ENCODE measurements at places on chromosomes 3 and 15.

DNA sequence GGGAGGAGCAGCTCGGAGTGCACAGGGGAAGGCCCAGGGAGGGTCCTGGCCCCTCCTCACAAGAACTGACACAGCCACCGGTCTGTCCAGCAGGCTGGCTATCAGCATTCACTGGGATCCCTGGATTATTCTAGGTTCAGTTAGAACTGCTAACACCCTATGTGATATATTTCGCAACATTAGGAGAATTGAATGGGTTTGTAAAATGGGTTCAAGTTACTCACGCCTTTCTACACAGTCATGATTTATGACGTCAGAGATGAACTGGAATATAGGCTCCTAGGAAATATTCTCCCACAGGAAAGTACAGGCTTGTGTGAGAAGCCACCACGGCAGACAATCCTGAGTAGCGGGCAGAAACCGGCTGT lies 969 bp upstream of the BSN start:
- DNase-seq: no peak

DNA sequence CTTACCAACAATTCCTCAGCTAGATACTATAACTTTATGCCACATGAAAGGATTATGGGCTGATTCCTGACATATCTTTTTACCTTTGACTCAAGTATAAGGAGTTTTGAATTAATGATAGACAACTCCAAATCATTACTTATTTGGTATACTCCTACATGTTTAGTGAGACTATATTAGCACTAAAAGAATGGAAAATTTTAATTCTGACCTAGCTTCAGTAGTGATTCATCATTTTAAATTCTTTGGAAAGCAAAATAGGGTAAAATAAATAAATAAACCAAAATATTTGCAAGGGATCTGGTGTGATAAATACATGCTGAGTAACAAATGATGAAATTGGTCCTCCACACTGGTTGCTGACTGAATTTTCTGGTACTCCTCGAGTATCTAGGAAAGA lies 42.3 kb upstream of the VGLL3 start:
- DNase-seq: no peak

- DNase-seq: no peak
Observed at GRCh38 chr15:80461356-80462095, 57.3 kb downstream of the ARNT2 start.

GRCh38 chr15:41961595-41962202 lies 10.7 kb downstream of the EHD4 start:
- no peak for DNase-seq

- no peak for DNase-seq
Observed at GRCh38 chr15:100821327-100821726, 58.3 kb upstream of the ALDH1A3 start.

- no peak for DNase-seq
Observed at GRCh38 chr3:64888165-64888564, 200.4 kb upstream of the ADAMTS9 start.

DNA sequence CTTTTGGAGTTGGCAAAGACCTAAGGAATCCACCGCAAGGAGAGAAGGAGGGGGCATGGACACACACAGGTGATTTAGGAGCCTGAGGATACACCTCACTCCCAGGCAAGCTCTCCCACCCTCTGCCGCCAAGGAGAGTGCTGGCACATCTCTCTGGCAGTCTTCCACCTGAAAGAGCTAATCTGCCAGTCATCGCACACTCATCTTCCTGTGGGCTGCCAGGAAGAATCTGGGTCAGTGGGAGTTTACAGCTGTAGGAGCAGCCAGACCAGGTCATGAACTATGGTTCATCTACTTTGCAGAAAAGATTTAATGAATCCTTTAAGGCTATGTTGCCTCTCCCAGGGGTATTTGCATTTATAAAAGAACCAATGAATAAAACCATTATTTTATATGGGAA lies 170.6 kb upstream of the TSC22D2 start:
- DNase-seq: no peak

- DNase-seq: no peak
Observed at GRCh38 chr3:157175691-157176507, 16.0 kb upstream of the CCNL1 start.

GRCh38 chr3:4776980-4777581 lies 202.2 kb upstream of the BHLHE40 start:
- DNase-seq: no peak

- no peak for DNase-seq
Observed at GRCh38 chr3:16305111-16305541, 40.1 kb downstream of the OXNAD1 start.

- DNase-seq: no peak
Observed at GRCh38 chr3:113070681-113071113, 79.9 kb downstream of the GTPBP8 start.

- no peak for DNase-seq
Observed at GRCh38 chr3:52196977-52197376, 983 bp upstream of the ALAS1 start.

GRCh38 chr15:66621491-66622467 lies 56.0 kb upstream of the LCTL start:
- DNase-seq: no peak

GRCh38 chr3:25818335-25818734 lies 28.4 kb downstream of the OXSM start:
- DNase-seq: no peak

DNA sequence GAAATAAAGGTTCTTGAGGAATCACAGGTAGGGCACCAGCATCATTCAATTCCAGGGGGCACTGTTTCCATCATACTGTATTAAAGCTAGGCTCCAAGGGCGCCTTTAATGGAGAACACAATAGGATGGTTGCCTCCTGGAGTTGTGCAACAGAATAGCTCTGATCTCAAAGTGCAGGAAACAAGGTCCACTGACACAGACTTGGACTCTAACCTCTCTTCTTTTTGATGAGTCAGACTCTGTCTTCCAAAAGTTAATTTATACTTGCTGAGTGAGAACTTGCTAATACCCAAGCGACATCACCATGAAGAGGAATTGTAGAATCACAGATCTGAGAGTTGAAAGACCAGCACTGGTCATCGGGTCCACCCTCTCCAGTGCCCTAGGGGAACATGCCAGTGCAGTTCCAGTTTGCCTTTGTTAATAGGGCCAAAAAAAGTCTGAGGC lies 94.4 kb upstream of the PHLDB2 start:
- no peak for DNase-seq

- no peak for DNase-seq
Observed at GRCh38 chr3:135503065-135503759, 462.3 kb upstream of the PPP2R3A start.

DNA sequence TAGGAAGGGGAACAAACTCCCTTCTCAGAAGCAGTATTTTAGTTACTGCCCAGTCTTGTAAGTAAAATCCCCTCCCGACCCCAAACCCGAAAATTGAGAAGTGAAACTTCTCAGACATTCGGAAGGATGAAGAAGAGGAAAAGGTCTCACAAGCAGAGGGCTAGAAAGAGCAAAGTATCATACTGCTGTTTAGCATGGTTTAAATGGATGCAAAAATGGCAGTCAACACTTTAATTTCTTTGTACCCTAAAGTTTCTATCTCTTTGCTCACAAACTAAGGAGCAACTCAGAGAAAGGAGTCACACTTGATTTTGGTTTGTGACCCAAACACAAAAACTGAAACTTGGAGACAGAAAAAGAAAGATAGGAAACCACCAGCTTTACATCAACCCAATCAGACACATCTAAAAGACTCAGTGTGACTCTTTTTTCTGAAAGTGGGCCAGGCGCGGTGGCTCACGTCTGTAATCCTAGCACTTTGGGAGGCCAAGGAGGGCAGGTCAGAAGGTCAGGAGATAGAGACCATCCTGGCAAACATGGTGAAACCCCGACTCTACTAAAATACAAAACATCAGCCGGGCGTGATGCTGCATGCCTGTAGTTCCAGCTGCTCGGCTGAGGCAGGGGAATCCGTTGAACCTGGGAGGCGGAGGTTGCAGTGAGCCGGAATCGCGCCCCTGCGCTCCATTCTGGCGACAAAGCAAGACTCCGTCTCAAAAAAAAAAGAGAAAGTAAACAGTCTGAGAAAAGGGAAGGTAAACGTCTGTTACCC lies 63.2 kb upstream of the ATP11B start:
- DNase-seq: no peak

GRCh38 chr3:29697989-29698388 lies 417.1 kb downstream of the RBMS3 start:
- DNase-seq: peak; percentile 31

DNA sequence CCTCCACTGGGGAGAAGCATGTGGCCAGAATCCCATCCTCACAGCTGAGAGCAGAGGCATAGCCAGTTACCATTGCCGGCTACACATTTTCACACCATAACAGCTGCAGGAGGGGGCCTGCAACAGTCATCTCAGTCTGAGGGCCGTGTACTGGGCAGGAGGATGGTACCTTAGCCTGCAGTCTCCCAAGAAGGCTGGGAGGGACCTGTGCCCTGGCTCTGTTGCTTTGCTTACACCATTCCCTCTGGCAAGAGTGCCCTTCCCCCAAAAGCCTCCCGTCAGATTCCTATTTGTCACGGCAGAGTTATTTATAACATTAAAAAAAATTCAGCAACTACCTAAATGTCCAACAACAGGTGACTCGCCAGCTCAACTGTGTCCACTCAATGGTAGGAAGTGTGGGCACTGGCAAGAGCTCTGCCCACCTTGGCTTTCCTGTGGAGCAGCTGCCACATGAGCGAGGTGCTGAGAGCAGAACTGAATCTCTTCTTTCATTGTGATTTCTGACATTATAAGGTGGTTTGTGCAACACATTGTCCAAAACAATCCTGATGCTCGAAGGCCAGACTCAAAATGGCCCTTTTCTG lies 4.4 kb downstream of the CAMKV start:
- DNase-seq: no peak

DNA sequence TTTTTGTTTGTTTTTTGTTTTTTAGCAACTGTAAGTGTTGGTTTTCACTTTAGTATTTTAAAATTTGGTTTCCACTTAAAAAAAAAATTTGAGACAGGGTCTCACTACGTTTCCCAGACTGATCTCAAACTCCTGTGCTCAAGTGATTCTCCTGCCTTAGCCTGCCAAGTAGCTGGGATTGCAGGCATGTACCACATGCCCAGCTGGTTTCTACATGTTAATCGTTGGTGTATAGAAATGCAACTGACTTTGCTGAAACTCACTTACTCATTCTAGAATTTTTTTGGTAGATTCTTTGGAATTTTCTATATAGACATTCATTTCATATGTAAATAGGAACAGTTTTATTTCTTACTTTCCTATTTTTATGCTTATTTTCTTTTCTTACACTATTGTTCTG lies 244.7 kb upstream of the MRPL3 start:
- no peak for DNase-seq

DNA sequence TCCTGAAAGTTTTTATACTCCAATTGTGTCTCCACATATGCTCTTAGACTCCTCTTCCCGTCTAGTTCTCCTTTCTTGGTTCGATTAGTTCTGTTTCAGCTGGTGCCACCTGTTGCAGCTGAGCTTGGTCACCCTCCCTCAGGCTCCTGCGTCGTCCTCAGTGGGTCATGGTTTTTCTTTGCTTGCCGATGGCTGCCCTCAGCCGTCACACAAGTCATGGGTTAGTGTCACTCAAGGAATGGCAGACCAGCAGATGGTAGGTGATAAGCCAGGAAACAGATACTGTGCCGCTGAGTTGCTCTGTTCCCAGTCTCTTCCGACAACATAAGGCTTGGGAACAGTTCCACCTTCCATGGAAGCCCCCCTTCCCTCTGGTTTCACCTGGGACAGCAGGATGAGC lies 109.9 kb downstream of the IGF1R start:
- DNase-seq: no peak

GRCh38 chr3:107578523-107578922 lies 55.8 kb downstream of the BBX start:
- no peak for DNase-seq

DNA sequence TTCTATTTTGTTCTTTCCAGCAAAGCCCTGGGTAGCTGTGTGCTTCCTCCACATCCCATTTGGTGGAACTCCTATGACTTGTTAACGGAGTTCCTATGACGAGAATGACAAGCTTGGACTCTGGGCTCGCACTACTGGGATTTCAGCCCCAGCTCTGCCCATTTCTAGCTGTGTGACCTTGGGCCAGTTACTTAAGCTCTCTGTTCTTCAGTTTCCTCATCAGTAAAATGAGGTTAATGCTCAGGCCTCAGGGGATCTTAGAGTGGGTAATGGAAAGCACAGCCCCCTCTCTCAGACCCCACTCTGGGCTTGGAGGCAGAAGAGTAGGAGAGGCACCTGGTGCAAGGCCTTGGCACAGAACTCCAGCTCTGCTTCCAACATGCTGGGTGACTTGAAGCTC lies 123.1 kb downstream of the SMAD6 start:
- DNase-seq: no peak

DNA sequence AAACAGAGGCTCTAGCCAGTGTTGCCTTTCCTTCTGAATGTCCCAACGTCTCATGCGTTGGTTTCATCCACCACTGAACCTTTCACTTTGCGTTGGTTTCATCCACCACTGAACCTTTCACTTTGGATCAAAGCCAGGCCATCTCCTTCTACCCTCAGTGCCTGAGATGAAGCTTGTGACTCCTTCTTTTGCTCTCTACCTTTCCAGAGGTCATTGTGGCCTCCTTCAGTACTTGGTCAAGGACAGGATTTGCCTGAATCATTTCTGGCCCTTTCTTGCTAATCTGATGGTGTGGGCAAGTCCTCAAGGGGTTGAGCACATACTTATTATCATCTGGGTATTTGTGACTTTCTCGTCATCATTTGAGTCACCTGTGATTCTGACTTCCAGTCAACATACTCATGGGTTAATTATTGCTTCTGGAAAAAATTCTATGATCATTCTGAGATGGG lies 50.0 kb downstream of the SELENOT start:
- no peak for DNase-seq

DNA sequence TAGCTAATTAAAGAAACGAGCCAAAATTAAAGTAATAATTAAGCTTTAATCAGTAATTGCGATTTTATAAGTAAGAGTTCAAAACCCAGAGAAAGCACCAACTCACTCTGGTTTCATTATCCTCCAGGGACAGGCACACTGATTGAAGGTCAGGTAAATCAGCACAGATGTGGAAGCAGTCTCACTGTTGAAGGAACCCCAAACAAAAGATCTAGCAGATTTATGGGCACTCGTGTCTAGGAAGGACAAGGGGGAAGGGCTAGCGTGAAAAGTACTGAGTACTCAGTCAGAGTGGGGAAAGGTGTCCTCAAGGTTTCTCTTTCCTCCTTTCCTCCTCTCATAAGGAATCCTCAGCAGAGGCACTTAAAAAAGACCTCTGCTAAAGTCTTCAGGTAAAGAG lies 320.1 kb downstream of the PYDC2 start:
- DNase-seq: no peak

DNA sequence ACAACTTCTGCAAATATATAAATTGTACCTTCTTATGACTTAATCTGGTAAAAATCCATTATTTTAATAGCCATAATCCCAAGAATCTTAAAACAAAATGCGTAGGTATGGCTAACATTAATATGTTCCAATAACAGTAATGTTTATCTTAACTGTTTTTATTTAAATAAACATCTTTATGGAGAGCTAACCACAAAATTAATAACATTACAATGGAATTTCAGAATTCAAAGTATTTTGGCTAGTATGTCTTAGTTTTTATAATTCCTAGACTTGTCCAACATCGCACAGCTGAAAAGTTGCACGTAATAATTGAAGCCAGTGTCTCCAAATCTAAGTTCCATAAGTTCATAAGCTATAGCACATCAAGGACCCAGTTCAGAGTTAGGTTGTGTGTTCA lies 47.6 kb downstream of the ANKRD28 start:
- no peak for DNase-seq

Data from BJ (cell line).